ENCODE measurements at places on chromosomes 2 and 18.

DNA sequence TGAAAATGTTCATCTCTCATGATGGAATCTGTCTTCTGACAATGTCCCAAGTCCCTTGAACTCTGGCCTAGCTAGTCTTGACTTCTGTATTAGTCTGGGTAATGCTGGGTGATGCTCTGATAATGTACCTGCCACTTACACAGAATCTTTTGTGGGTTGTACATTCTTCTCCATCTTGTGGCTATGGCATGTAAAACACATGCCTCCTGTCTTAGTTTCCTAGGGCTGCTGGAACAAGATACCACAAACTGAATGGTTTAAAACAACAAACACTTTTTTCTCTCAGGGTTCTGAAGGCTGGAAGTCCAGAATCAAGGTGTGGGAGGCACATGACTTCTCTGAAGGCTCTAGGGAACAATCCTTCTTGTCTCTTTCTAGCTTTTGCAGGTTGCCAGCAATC, 57.1 kb downstream of the RAPGEF4 start:
- DNase-seq: no peak

DNA sequence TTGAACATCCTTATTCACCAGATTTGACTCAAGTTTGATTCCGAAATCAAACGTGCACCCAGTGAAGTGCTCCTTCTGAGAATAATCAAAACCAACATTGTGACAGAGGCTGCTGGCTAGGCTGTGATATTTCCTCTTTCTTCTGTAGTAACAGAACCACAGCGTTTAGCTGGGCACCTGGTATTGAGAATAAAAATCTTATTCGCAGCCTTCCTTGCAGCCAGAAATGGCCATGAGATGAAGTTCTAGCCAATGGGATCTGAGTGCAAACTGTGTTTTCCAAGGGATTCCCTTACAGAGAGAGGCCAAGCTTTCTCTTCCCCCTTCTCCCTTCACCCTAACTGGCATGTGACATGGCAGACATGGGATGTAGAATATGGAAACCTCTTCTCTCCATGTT, 51.7 kb downstream of the TMEM163 start:
- no peak for DNase-seq

- no peak for DNase-seq
Measured at GRCh38 chr2:181126311-181126868, 146.0 kb downstream of the UBE2E3 start.

DNA sequence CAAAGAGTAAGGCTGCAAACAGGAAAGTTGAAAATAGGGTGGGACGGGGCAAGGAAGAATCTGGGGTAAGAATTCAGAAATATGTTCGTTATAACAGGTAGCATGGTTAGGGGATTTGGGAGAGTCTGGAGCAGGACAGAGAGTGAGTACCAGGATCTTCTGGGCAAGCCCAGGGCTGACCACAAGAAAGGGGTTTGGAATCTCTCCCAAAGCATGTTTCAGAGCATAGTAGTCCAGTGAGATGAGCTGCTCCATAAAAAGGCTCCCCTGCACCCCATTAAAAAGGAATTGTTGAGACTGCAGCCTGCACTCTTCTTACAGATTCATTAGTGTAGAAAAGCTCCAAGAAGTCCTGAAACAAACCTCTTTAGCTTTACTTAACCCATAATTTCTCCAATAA, 291.1 kb downstream of the MTX2 start:
- DNase-seq: no peak

DNA sequence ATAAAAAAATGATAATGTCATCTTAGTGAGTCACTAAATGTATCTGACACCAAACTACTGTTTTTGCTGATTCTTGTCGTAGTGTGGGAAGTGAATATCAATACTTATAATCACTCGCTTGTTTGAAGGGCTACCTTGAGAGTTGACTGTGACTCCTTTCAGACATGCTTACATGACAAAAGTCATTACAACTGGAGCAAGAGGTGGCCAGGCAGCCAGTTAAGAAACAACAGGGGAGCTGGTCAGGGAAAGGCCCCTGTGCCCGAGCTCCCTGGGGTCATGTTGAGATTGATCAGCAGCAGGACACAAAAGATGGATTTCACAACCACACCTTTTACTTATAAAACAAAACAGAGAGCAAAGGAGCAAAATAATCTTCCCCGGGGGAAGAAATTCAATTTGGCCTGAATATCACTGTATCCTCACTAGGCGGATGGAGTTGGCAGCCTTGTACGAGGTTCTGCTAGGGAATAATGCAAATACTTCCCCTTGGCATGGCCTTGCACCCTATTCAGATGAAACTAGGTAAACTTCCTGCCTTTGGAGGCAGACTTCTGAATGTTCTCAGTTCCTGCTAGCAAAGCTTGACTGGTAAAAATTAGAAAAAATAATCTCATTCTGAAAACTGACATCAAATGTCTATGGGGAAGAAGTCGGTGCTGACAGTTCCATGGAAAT, 101.2 kb downstream of the DYNC1I2 start:
- DNase-seq: no peak

DNA sequence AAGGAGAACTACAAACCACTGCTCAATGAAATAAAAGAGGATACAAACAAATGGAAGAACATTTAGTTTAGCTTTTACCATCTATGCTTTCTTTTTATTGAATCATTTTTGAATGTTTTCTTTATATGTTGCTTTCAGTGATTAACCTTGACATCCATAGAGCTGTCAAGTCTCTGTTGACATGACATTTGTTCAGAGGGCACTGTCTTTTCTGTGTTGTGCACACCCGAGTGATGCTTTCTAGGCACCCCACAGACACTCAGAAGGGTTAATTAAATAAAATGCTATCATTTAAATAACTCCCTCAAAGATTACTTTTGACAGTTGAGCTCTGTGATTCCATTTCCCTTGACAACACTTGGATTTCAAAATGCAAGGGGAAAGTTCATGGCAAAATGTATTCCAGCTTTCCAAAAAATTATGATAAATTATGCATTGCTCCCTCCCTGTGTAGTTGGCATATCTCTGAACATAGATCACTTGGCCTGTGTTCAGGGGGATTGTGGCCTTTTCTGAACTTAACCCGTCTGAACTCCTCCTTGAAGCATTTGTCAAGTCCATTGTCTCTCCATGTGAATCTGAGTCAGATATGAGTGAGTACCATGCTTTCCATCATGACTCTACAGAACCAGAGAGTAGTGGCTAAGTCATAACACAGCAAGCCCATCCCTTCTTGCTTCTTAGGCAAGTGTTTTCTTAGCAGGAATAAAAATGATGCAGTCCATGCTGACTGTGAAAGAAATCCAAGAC, 372.6 kb downstream of the RPRM start:
- no peak for DNase-seq

- no peak for DNase-seq
Measured at GRCh38 chr2:10566018-10566417, 117.9 kb upstream of the ODC1 start.

- DNase-seq: no peak
Measured at GRCh38 chr2:145350011-145350410, 830.1 kb upstream of the ZEB2 start.

GRCh38 chr18:55585065-55585919, 2.7 kb downstream of the TCF4 start:
- no peak for DNase-seq

DNA sequence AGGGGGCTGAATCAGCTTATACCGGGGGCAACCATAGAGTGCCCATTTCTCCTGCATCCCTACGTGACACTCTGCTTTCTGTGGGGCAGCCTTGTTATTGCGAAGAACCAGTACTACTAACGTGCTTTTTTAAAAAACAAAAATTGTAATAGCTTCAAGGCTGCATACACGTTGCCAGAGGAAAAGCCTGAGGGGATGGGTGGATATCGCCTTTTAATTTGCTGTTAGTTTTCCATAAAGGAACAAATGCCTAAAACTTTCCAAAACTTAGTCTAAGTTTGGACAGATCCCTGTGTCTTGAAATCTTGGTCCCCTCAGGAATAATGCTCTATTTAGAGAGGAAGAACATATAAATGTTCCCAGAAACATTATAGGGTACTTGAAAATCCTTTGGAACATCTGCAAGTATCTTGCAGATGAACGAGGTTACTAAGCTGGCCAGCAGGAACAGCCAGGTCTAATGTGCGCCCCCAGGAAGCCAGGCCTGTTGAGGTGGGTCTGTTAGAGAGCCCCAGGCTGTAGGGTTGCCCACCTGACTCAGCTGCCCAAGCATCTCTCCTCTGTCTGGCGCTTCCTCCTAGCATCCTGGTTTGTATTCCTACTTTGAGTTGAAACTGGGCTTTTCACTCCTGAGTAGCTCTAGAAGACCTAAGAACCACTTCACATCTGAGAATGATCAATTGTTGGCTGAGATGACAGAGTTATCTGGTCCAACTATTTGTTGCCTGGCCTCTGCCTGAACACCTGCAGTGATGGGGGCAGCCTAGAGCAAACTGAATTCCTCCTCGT, 96.9 kb downstream of the TGOLN2 start:
- no peak for DNase-seq

- no peak for DNase-seq
Measured at GRCh38 chr2:100745604-100746003, 74.3 kb upstream of the NPAS2 start.

- DNase-seq: no peak
Measured at GRCh38 chr2:30622452-30622851, 175.4 kb downstream of the LCLAT1 start.

GRCh38 chr2:112881217-112881985, 29.6 kb upstream of the IL37 start:
- DNase-seq: no peak

- DNase-seq: no peak
Measured at GRCh38 chr2:104521247-104521646, 332.7 kb upstream of the POU3F3 start.

DNA sequence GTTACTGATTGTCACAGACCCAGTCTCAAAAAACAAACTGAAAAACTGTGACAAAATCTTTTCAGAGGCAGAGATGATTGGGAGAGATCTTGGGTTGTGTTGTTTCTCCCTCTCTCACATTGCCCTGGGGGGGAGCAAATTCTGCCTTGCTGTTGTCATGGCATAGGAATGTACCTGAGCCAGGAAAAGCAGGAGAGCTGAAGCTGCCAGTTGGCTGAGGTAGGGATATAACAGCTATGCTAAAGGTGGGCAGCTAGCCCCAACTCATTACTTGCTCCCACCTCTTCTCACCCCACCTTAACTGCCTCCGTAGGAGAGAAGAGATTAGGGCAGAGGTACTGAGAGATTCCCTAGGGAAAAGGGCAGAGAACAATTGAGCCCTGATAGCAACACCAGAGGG, 299.3 kb downstream of the OSR1 start:
- no peak for DNase-seq
